Activated naive CD4-positive, alpha-beta T cell (primary cell): ENCODE measurements at places on chromosomes 7 and 10.

DNA sequence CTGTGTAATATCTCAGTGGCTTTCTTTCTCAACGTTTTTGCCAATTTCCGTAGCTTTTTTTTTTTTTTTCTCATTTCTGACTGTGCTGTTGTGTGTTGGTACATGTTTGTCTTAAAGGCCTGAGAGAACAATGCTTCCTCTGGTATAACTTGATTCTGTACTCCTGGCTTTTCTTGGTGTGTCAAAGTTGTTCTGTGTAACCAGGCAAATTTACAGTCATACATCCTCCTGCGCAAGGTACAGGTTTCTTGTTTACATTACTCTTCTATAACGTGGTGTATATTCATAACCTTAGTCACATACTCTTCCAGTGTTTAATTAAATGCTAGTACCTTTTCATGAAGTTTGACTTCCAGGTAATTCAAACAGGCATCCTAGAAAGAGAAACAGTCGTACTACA lies 8.3 kb upstream of the ARHGAP12 start:
- DNase-seq: no peak

DNA sequence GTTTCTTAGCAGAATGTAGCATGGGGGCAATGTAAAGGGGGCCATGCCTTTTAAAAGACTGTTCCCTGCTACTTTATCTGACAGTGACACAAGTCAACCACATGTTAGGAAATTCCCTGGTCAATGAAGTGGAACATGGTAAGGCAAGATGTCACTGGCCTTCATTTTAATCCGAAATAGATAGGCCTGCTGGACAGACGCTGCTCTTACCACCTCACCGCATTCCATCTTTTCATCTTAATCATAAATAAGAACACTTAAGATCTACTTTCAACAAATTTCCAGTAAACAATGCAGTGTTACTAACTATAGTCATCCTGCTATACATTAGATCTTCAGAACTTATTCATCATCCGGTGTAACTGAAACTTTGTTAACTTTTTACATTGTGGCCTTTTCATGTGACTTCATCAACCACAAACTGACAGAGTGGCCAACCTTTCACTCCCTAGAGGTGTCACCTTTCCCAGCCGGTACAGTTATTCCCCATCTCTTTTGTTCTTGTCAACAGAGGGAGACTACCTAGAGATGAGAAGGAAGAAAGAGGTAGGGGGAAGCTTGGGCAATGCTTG lies 15.6 kb downstream of the ASB4 start:
- no peak for DNase-seq

DNA sequence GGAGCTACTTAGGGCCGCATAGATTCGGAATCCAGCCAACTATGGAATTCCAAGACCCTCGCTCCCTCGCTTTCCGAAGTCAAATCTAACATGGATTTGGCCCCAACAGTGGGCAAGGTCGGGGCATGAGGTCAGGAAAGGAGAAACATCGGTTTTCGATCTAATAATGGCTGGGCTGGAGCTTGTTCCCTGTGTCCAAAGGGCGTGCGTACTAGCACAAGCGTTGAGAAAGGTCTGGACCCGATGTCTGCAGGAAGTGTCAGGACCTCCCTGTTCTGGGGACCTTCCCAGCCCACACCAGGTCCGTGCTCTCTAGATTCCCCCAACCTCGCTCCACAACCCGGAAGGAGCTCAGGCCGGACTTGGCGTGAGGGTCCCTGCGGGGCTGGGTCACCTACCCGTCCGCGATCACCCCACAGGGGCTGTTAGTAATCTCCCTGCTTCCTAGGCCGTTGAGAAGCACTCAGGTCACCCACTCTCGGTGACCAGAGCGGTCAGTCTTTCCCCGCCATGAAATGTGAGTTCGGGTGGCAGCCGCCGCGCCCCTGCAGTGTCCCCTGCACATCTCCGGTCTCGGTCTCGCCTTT lies 4.8 kb downstream of the FEZF1 start:
- DNase-seq: no peak

- no peak for DNase-seq
Observed at GRCh38 chr10:29857843-29858701, 201.3 kb downstream of the JCAD start.

- no peak for DNase-seq
Observed at GRCh38 chr10:110340816-110341215, 36.1 kb upstream of the SMNDC1 start.

DNA sequence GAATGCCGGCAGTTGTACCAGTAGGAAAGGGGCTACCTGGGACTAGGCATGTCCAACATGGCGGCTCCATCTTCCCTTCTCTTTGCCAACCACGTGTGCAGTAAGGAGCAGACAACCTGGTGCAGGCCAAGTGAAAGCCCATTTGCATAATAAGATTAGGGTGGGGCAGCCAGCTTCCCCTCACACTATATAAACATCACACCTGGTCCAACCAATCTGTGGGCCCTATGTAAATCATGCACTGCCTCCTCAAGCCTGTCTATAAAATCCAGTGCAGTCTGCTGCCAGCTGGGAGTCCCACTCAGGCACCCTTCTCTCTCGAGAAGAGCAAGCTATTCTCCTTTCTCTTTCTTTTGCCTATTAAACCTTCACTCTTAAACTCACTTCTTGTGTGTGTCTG lies 429.3 kb downstream of the CALN1 start:
- no peak for DNase-seq

DNA sequence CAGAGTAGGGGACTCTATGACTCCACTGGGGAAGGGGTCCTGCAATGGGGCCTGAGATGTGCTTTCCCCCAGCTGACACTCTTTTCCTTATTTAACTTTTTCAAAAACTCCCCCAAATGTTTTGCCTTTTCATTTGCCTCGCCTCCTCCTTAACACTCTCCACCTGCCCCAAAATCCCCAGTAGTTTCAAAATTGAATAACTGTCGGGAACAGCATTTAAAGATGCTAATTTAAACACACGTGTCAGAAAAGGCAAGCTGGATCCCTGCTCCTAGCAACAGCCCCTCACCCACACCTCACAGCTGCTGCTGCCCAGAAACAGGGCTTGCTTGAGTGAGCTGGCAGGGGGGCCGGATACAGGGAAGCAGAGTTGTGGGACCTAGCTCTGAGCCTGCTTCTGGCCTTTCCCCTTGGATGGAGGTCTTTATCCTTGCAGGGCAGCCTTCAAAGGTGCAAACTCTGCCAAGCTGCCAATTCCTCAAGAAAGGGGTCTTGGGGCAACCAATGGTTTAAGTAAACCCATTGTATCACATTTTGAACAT lies 115.3 kb downstream of the KCNMA1 start:
- DNase-seq: no peak

DNA sequence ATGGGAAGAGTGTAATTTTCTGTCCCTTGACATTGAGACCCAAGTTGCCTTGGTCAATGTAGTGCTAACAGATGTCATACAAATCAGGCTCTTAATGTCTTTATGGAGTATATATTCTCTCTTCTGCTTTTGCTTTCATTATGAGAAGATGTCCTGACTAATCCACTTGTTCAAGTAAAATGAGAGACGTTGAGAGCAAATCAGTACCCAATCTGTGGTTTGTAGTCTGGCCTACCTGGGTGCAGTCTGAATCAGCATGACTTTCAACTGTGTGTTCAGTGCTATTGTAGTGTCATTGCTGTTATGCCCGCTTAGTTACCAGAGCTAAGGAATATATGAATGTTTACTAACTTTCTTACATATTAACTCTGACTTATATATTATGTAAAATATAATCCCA lies 612.4 kb downstream of the ANKRD7 start:
- no peak for DNase-seq

DNA sequence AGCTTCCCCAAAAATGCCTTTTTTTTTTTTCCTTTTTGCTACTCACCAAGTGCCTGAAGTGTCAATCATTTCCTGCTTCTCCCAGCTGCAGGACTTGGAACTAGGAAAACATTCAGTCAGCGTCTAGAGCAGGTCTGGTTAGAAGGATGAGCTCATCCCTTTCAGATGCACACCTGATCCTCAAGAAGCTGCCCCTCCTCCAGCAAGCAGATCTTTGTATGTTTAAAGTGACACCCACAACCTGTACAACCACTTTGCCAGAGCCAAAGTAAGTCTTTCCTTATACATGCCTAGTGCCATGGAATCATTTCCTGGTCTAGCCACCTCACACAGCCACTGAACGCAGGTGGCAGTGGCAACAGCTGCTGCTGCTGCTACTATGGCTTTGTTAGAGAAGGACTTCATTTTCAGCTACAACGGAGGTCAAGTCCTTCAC lies 10.4 kb upstream of the USP54 start:
- no peak for DNase-seq

DNA sequence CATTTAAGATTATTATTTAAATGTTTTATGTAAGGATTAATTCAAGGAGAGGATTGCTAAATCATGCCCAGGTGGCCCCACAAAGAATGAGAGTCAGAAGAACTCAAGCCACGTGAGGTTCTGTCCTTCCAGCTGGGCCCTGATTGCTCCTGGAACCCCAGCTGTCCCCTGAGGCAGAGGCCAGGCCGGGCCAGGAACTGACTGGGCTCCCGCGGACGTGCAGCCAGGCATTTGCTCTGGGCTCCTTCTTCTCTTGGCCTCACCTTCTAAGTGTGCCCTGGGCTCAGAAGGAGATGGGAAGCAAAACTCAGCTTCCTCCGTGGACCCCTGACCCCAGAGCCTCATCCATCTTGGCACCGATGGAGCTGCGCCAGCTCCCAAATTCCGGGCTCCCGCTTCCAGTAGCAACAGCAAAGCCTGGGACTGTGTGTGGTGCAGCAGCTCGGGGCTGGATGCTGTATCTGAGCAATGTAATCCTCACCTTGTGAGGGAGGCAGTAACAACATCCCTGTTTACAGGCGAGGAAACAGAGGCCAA lies 250.6 kb upstream of the PPP2R2D start:
- no peak for DNase-seq

- no peak for DNase-seq
Observed at GRCh38 chr7:126079581-126079980, 1150.0 kb upstream of the POT1 start.

DNA sequence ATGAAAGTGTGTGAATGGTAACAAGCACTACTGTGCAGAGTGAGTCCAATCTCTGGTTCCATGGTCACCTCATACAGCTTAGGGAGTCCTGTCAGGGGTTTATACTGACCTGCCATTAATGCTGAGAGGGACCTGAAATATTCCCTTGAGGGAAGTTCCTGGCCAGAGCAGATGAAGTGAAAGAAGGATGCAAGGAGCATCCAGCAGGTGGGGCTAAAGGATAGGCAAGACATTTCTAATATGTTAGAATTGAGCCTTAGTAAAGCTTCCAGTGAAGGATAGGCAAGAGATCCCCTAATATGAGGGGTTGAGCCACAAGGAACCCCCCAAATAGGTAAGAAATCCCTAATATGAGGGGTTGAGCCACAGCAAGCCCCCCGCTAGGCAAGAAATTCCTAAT lies 25.5 kb upstream of the FAM221A start:
- DNase-seq: no peak

DNA sequence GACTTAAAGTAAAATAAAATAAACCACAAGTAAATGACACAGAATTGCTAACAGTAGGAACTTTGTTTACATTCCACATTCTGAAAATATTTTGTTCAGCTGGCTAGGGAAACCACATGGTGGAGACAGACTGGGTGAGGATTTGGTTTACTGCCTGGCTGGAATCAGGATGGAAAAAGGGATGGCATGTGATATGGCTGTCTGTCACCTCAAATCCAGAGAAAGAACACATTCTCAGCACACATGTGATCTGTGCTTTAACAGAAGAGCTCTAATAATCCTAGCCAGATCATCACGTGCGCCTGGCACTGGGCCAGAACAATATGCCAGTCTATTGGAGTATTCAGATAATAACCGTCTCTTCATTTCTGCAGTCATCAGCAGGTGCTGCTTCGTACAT lies 90.9 kb upstream of the PIP4K2A start:
- DNase-seq: no peak

- peak; percentile 47 for DNase-seq
Observed at GRCh38 chr7:102395873-102396709, at the start of gene PRKRIP1. Gene PRKRIP1, plus strand, starts transcription at chr7:102396363. Its CDS starts 49 bp downstream, at chr7:102396412.

DNA sequence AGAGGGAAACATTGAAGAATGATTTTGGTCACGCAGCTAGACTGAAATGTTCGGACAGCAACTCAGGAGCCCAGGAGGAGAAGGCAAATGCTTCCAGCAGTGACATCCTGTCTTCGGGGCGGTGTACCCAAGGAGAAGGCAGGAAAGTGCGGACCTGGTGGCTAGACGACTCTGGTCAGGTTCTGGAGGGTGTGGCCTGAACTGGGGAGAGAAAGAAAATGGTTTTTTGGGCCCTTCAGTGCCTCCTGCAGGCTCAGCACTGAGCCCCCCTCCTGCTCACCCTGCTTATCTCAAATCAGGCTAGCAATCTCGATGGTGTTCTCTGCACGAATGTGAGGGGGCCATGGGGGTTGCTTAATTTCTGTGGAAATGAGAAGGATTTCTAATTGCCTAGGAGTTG lies 26.7 kb upstream of the TARP start:
- DNase-seq: no peak

GRCh38 chr7:28615091-28615490 lies 202.8 kb downstream of the CREB5 start:
- DNase-seq: no peak

DNA sequence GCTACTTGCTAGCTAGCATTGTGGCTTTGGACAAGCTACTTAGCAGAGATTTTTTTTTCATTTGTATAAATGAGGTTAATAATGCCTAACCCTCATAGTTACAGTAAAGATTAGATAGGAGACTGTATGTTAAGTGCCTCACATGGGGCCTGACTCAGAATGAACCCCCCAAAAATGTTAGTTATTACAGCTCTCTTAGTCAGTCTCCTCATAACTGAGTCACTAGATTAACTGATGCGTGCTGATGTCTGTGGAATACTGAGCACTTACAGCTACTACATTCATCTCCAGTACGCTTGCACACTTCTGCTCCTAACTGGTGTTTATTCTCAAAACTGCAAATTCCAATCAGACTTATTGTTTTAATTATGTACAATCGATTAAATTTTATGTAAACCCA lies 315.3 kb downstream of the SNX13 start:
- no peak for DNase-seq

- DNase-seq: no peak
Observed at GRCh38 chr7:157428554-157428945, 91.7 kb downstream of the DNAJB6 start.

DNA sequence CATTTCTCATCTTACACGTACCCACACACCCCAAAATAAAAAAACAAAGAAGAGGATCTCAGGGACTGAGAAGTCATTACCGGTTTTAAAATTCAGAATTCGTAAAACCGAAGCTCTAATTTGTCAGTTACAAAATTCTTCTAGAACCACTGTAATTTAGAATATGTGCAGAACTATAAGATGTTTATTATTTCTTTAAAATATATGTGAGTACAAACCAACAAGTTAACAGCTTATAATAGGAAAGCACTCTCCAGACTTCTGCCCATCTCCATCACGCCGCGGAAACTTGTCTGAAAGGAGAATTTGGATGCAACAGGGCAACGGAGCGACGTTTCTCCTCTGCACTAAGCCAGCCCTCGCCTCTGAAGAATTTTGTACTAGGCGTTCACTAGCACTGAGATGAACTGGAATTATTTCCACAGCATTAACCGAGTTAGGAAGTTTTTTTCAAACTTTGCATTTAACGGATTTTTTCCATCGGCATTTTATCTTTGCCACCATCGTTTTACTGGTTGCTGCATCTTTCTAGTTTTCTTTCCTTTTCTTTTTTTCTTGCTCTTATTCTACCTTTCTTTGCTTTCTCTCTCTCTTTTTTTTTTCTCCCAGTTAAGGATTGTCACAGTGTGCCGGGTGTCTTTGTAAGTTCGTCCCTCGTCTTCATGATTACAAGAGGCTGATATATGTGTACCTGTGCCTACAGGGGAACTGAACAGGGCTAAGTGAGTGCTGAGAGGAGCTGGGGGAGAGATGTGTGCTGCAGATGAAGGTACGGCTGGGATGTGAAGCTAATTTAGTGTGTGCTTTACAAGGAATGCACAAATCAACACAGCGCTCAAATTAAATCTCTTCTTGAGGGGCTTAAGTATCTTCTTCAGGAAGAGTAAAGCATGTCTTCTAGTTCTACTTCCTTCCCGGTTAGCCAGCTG lies 295.9 kb upstream of the NFE2L3 start:
- no peak for DNase-seq
